Hypothalamus (tissue), 51 donors: ENCODE measurements at places on chromosomes 3 and 15.
A peak's percentile ranks its signal among the peaks of the same experiment; 100 is the strongest.

- no peak for DNase-seq
Measured at GRCh38 chr15:42082141-42082540, 12.2 kb downstream of the PLA2G4D start.

GRCh38 chr3:18609187-18609586 lies 184.0 kb upstream of the SATB1 start:
- DNase-seq: no peak

DNA sequence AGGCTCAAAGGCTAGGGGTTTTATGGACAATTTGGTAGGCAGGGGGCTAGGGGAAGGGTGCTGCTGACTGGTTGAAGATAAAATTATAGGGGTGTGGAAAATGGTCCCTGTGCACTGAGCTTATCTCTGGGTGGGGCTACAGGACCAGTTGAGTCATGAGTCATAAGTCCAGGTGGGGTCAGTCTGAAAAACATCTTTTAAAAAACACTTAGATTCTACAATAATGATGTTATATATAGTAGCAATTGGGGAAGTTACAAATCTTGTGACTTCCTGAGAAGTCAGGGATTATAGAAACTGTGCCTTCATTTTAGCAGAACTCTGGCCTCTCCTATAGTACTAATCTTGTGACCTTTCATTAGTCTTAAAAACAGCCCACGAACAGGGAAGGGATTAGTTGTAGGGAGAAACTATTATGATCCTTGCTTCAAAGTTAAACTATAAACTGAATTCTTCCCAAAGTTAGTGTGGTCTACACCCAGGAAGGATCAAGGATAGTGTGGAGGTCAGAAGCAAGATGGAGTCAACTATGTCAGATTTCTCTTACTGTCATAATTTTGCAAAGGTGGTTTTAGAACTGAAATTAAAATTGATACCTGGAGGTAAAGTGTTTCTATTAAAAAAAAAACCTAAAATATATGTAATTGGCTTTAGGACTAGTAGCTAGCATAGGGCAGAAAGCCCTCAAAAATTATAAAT lies 130.1 kb downstream of the P2RY1 start:
- DNase-seq: no peak

- DNase-seq: no peak
Measured at GRCh38 chr3:38049358-38050126, 10.5 kb downstream of the DLEC1 start.

- no peak for DNase-seq
Measured at GRCh38 chr3:10468613-10469354, 36.6 kb downstream of the ATP2B2 start.

DNA sequence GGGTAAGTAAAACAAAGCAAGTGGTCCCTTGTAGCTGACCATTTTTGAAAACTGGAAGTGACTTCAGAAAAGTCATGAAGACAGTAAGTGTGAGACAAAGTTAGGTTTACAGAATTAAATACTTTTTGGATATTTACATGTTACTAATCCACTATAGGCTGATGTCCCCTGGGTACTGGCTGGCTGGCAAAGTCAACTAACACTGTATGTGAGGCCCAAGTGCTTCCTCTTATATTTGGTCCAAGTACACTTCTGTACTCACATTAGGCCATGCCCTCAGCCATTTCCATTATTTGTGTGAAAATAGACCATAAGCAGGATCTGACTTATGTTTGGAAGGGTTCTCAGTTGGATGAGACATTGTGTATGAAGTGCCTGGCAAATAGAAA lies 5.5 kb upstream of the LEKR1 start:
- no peak for DNase-seq

GRCh38 chr3:179565496-179565895 lies 2.8 kb downstream of the ACTL6A start:
- DNase-seq: no peak

- peak; percentile 6 for DNase-seq
Measured at GRCh38 chr3:66138336-66139313, 82.2 kb upstream of the SLC25A26 start.

- DNase-seq: no peak
Measured at GRCh38 chr3:78917536-78917935, 850.3 kb downstream of the ROBO1 start.

DNA sequence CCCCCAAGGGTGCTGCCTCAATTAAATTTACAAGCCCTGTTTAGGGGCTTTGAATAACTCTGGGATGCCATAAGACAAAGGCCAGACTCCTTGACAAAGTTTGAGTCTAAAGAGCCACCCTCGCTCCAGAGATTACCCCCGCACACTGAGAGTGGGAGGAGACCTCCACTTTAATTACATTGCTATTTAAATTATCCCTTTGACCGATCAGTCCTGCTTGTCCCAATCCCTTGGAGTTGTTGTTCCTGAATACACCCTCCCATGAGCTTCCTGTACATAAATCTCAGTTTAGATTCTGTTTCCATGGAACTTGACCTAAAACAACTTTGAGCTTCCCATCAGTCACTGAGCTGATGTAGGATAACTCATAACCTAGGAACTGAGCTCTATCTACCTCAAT lies 596.3 kb downstream of the PYDC2 start:
- no peak for DNase-seq

DNA sequence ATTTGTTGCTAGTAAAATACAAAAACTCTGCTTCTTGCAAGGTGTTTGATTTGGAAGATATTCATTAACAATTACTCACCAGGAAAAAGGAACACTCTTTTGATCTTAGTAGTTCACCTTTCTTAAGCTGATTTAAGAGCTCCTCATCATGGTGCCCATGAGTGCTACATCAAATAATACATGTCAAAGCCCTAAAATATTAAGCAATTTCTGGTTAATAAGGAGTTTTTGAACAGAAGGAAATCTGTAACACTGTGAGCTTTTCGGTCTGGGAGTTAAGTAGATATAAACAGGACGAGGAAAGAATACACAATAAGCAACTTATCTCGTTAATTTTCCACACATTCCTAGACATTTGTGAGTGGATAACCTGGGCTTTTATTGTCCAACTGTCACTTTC lies 83.9 kb upstream of the DCBLD2 start:
- DNase-seq: no peak

DNA sequence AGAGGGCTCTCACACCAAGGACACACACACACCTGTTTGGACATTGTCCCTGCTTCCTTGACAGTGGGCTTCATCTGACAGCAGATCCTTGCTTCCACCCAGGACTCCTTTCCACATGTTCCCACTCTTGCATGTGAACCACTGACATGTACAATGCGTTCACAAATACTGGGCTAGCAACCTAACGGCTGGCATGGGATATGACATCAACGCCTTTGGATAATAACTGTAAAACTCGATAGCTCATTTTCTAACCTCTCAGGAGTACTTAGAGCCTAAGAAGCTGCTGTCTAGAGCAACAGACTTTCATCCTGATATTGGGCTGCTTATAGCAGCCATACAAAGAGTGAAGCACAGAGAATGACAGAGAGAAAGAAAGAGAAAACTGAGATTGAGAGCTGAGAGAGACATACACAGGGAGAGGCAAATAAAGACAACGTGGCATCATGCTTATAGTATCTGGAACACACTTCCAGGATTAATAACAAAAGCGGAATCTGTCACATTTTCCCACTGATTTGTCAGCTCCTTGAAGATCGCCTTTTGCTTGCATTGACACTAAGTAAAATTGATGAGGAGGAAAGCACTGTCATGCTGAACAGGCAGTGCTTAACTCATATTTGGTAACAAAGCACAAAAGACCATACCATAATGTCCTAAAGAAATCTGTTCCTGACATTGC lies 1.7 kb downstream of the GUCA1C start:
- no peak for DNase-seq

DNA sequence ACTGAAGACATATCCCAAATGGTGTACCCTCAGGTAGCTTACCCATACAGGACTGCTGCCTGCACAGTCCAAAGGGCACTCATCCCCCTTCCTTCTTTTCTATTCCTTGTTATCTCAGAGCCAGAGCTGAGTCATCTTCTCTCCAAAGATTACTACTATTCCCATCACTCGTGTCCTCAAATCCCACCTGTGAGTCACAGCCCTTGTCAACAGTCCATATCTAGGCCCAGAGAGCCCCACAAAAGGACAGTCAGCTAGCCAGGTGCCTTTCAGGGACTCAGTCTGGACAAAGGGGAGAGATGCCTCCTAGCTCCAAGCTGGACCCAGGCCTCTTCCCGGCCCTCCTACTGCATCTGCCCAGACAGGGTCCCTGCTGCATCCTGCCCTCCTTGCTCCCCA lies 11.0 kb downstream of the PARP16 start:
- no peak for DNase-seq

DNA sequence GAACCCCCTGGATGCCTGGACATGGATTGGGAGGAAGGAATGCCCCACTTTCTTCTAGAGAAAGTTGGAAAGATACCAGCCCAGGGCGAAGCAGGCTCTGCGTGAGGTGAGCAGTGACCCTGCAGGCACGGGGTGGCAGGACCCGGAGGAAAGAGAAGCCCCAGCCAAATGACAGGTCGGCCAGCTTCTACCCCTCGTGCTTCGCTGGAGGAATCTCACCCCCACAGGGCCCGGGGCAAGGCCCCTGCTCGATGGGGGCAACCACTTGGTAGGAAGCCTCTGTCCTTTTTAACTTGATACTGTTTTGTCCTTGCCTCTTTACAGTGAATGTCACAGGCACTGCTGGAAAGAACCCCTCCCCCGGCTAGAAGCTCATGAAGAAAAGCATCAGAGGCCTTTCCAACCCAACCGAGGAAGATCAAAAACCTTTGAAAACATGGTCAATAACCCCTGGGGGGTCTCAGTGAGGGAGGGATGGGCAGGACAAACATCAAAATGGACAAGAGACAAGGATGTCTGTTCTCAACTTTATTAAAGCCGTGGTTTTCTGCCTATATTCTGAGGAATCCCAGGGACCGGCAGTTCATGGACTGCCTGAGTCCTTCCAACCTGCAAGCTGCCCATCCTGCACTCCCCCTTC lies 54.4 kb downstream of the SH3BP5 start:
- DNase-seq: no peak

DNA sequence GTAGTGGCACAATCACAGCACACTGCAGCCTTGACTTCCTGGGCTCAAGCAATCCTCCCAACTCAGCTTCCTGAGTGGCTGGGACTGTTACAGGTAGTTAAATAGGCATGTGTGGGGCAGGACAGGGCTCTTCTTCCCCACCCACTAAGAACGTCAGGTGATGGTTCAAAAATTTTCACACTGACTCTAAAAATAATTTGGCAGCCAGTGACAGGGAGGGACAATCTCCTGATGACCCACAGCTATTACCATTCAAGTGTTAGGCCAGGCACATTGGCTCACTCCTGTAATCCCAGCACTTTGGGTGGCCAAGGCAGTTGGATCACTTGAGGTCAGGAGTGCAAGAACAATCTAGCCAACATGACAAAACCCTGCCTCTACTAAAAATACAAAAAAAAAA lies 12.2 kb upstream of the TRMT10C start:
- DNase-seq: no peak

- DNase-seq: no peak
Measured at GRCh38 chr3:3201611-3202010, 22.1 kb upstream of the CRBN start.

DNA sequence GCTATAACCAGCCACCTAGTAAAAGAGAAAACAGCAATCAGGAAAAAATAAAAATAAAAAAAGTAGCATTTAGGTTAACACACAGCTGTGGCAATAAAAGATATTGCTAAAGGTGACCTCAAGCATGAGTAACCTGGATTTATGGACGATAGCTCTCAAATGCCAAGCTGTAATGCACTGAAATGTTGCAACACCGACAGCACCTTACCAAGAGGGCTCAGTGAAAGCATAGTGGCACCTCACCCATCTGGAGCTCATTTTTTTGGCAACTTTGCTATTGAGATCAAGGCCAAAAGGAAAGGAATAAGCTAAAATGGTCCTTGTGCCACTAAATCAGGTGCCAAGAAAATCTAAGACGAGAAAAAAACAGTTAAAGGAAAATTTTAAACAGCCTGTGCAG lies 2.5 kb downstream of the HACD2 start:
- DNase-seq: no peak

- no peak for DNase-seq
Measured at GRCh38 chr3:161069511-161070251, 35.5 kb downstream of the B3GALNT1 start.

GRCh38 chr3:20760981-20761380 lies 575.0 kb upstream of the SGO1 start:
- no peak for DNase-seq

- no peak for DNase-seq
Measured at GRCh38 chr3:105970283-105970682, 101.5 kb upstream of the CBLB start.

GRCh38 chr15:61084944-61085367 lies 144.1 kb downstream of the RORA start:
- no peak for DNase-seq

GRCh38 chr3:107990926-107991325 lies 99.9 kb downstream of the CD47 start:
- DNase-seq: no peak

GRCh38 chr3:40995271-40995670 lies 204.0 kb upstream of the CTNNB1 start:
- DNase-seq: no peak

DNA sequence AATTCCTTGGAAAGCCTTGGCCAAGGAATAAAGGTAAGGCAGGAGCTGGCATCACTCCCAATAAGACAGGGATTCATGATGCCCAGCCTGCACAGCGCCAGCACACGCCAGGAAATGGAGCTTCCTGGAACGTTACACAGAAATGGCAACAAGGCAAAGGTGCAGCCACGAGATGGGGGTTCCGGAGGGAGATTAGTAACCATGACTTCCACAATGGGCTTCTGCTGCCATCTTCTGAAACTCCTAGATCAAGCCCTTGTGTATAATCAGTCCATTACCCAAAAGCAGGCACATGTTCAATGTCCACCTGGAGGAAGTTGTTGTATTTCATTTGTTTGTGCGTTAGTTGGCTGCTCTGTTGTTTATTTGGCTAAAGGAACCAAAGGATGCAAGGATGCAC lies 131.2 kb upstream of the TRIM42 start:
- no peak for DNase-seq

DNA sequence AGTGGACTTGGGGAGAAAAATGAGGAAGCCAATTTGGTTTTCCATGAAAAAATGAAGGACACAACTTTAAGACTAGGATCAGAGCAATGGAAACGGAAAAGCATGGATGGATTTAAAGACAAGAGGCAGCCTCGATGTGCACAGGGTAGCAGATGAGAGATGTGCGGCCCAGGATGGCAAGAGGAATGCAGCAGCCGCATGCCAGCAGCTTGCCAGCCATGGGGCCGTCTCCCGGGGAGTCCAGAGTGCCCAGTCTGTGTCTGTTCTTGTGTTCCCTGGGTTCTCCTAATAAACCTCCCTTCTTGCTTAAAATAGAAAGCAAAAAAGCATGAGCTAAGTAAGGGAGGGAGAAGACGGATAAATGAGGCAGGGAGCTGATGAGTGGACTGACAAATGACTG lies 68.0 kb upstream of the IQSEC1 start:
- no peak for DNase-seq

GRCh38 chr15:83626171-83626802 lies 27.6 kb upstream of the ADAMTSL3 start:
- DNase-seq: no peak
